ENCODE measurements at places on chromosomes 13 and 19.

DNA sequence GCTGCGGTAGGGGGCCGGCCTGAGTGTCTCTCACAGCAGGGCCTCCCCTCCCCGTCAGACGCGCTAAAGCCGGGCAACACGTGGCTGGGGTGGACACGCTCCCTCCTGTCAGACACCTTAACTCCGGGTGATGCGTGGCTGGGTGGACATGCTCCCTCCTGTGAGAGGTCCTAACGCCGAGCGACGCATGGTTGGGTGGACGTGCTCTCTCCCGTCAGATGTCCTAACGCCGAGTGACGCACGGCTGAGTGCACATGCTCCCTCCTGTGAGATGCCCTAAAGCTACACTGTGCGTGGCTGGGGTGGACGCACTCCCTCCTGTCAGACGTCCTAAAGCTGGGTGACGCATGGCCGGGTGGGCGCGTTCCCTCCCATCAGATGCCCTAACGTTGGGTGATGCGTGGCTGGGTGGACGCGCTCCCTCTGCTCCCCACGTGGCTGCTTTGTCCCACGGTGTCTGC lies 126.1 kb upstream of the MCF2L start:
- no peak for DNase-seq

GRCh38 chr13:44805585-44805984 lies 183.7 kb downstream of the NUFIP1 start:
- DNase-seq: no peak

- DNase-seq: peak; percentile 77
These were observed 9.4 kb downstream of the HRC start for GRCh38 chr19:49145573-49146407.

GRCh38 chr19:50535672-50536187 lies 22.0 kb upstream of the ASPDH start:
- no peak for DNase-seq

DNA sequence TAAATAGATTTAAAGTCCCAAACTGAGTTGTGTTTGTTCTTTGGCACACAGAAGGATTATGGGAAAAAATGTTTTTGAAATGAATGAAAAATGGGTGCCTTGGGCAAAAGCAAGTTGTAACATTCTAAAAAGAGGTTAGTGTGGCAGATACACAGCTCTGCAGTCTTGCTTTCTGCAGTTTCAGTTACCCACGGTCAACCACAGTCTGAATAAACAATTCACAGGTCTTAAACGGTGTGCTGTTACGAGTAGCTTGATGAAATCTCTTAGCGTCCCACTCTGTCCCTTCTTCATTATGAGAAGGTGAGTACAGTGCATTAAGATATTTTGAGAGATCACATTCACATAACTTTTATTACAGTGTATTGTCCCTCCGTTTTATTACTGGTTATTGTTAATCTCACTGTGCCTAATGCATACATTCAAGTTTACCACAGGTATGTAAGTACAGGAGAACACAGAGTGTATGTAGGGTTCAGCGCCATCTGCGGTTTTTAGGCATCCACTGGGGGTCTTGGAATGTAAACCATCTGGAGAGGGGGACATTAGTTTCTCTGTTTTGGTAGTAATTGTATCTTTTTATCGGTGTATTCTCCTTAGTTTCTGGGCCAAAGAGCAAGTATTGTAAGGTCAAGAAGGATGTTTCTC lies 8.1 kb downstream of the FARP1 start:
- DNase-seq: no peak

DNA sequence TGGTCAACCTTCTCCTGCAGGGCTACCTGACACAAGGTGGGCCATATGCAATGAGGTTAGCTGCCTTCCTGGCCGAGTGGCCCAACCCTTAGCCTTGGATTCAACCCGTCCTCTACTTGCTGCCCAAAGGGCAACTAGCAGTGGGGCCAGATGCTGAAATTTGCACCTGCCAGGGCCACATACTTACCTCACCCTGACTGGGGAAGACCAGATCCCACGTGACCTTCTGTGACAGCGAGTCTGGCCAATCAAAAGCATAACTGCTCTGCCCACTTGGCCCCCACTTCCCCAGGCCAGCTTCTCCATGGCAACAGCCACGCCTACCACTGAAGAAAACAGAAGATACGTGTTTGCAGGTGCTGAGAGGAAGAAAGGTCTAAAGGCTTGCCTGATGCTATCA lies 10.9 kb downstream of the PEG3 start:
- DNase-seq: no peak

DNA sequence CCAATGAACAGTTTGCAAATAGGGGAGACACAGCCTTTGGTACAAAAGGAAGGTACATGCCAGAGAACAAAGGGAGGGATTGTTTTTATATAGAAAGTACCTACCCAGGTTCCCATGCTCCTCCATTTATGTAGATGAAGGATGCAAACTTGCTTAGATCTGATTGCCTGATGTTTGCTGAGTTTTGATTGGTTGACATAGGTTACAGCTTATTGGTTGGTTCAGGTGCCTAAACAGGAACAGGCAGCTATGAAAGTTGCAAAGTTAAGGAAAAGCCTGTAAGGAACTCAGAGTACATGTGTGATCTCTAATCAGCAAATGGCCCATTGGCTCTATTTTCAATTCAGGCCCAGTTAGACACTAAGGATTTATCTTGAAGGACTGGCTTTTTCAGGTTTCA lies 6.5 kb upstream of the NAA16 start:
- no peak for DNase-seq

DNA sequence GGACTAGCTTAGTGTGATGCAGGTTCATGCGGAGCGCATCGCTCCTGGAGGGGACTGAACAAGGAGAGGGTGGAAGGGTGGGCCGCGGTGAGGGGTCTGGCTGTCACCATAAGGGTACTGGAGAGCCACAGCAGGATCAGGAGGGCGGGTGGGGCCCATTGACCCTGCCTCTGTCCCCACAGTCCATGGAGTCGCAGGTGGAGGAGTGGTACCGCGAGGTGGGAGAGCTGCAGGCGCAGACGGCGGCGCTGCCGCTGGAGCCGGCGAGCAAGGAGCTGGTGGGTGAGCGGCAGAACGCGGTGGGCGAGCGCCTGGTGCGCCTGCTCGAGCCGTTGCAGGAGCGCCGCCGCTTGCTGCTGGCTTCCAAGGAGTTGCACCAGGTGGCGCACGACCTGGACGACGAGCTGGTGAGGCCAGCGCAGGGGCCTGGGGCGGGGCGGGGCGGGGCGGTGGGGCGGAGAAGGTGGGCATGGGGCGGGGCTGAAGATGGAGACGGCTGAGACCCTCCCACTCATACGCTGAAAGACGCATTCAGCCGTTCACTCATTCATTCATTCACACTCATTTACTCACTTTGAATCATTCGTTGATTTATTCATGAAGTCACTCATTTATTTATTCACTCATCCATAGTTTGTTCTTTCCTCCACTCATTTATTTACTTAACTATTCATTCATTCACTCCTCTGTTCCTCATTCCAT lies 27.5 kb upstream of the SHKBP1 start:
- DNase-seq: peak; percentile 60

DNA sequence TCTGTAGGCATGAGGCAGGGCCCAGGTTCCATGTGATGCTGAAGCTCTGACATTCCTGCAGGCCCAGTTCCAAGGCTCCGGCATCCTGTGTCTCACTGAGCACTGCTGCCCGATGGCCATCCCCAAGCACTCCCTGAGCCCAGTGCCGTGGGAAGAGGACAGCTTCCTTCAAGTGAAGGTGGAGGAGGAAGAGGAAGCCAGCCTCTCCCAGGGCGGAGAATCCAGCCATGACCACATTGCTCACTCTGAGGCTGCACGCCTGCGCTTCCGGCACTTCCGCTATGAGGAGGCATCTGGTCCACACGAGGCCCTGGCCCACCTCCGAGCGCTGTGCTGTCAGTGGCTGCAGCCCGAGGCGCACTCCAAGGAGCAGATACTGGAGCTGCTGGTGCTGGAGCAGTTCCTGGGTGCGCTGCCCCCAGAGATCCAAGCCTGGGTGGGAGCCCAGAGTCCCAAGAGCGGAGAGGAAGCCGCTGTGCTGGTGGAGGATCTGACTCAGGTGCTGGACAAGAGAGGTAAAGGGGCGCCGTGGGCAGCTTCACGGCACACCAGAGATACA lies 8.0 kb downstream of the ZSCAN22 start:
- no peak for DNase-seq

DNA sequence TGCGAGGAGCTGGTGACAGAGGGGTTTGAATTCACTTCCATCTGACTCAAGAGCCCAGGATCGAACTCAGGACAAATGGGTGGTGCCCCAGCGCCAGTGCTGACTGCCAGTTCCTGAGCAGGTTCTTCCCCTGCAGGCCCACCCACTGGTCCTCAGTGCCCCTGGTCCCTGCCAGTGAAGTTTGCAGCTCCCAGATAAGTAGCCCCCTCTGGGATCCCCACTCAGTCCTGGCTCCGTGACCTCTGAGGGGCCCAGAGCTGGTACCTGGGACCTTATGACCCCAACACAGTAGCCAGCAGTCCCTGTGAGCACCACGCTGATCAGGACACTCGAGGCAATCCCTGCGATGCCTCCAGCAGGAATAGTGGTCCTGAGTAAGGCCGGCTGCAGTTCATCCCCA lies 11.3 kb upstream of the CEACAM20 start:
- no peak for DNase-seq

- DNase-seq: peak; percentile 78
These were observed 5.0 kb downstream of the RNF225 start for GRCh38 chr19:58400316-58400915.

DNA sequence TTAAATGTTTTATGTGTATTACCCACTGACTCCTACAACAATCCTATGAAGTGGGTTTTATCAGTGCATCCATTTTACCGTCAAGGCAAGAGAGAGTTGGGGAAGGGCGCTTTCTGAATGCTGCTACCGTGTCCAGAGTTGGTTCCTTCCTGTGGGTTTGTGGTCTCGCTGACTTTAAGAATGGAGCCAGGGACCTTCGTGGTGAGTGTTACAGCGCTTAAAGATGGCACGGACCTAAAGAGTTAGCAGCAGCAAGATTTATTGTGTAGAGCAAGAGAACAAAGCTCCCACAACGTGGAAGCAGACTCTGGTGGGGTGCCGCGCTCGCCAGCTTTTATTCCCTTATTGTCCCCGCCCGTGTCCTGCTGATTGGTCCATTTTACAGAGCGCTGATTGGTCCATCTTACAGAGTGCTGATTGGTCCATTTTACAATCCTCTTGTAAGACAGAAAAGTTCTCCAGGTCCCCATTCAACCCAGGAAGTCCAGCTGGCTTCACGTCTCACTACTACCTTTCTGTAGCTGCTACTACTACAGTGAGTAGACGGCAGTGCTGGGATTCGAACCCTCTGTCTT lies 6.1 kb downstream of the OSCAR start:
- no peak for DNase-seq

GRCh38 chr19:43489310-43489709 lies 15.2 kb downstream of the PHLDB3 start:
- DNase-seq: no peak

DNA sequence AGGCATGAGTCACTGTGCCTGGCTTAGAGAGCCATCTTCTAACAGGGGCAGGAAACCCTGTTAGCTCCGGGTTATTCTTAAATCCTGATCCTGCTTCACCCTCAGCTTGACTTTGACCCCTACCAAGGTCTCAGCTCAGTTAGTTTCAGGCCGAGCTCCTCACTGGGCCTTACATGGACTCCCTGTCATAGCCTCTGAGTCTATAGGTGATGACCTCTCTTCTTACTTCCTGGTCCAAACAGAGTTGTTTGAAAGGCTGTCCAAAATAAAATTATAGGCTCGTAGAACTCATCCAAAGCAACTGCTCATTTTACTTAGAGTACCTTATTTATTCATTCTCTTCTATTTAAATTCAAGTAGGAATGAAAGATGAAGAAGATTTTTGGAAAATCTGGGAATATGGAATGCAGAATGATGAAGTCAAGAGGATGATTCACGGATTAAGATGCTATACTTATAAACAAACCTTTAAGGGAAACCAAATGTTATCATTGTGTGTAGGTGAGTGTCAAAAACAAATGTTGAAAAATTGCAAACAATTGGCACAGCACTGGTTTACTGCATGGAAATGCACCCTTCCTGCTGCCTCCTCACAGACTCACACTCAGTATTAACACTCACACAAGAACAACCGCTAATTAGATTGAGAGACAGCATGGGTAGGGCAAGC lies 174.1 kb downstream of the RGCC start:
- DNase-seq: no peak

- no peak for DNase-seq
These were observed 99.6 kb upstream of the ZNF536 start for GRCh38 chr19:30272554-30272953.

DNA sequence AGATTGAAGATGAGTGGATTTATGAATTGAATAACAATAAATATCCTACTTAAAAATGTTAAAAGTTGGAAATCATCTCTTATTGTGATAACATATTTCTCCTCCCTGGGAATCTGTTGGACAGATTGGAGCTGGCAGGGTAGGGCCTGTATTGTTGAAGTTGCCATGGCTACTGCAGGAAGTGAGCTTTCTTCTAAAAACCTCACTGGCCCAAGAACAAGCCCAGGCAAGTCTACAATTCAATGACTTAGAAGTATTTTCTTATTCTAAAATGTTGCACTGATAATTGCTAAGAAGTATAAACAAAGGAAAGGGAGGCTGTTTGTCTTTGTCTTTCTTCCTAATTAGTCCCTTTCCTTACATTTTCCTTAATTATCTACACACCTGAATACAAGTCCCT lies 112.1 kb downstream of the DLEU7 start:
- no peak for DNase-seq

DNA sequence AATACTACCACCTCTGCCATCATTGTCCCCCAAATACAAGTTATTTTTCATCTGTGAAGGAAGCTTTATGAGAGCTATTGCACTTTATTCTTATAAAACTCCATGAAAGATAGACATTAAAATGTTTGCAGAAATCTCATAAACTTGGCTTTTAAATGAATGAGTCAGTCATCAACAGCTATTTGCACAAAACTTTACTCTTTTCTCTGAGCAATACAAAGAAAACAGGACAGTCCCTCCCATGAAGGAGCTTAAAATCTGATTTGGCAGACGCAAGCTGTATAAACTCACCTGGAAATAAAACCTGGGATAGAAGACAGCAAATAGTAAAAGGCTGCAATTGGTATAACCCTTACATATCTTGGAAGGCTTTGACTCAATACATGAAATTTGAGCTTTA lies 16.6 kb upstream of the RCBTB1 start:
- no peak for DNase-seq

GRCh38 chr19:45887200-45887710 lies 1.3 kb upstream of the IRF2BP1 start:
- DNase-seq: no peak

GRCh38 chr19:1311543-1312091 lies 25.9 kb downstream of the EFNA2 start:
- no peak for DNase-seq

DNA sequence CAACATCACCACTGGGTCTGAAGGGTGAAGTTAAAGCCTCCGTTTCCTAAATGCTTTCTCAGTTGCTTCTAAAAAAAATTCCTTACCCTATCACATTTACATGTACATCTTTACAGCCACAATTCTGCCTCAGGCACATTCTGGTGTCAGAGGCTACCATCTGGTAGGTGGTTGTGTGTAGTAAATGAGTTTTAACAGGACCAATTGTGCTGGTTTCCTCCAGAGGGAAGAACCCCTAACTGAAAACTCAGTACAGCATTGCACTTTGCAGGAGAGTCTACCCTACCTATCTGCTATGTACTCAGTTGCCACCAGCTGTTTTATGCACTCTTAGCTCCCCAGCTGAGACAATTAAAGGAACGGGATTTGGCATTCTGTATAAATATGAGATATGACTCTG lies 1576.5 kb downstream of the PCDH9 start:
- DNase-seq: no peak

All from Ammon's horn (tissue), 1 donor.